ENCODE measurements at places on chromosomes 7 and 10.

DNA sequence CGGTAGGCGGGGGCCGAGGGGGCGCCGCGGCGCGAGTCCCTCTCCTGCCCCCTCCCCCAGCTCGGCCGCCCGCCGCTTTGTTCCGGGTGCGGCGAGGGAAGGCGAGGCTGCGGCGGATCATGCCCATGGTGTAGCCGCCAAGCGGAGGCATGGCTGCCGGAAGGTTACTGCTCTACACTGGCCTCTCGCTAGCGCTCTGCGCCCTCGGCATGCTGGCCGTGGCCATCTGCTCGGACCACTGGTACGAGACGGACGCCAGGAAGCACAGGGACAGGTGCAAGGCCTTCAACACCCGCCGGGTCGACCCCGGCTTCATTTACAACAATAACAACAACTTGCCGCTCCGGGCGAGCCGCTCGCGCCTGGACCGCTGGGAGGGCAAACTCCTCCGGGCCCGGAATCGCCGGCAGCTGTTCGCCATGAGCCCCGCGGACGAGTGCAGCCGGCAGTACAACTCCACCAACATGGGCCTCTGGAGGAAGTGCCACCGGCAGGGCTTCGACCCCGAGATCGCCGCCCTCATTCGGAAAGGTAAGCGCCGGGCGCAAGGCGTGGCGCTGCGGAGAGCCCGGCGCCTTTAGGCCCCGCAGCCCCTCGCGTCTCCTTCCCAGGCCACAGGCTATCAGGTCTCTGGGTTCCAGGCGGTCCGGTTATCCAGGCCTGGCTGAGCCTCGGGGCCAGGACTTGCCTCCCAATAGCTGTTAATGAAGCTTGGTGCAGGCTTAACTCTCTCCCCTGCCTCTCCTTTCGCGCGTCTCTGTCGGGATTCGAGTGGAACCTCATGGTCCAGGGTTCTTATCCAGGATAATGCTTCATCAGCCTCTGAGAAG, 513 bp downstream of the TMEM178B start:
- DNase-seq = no peak

DNA sequence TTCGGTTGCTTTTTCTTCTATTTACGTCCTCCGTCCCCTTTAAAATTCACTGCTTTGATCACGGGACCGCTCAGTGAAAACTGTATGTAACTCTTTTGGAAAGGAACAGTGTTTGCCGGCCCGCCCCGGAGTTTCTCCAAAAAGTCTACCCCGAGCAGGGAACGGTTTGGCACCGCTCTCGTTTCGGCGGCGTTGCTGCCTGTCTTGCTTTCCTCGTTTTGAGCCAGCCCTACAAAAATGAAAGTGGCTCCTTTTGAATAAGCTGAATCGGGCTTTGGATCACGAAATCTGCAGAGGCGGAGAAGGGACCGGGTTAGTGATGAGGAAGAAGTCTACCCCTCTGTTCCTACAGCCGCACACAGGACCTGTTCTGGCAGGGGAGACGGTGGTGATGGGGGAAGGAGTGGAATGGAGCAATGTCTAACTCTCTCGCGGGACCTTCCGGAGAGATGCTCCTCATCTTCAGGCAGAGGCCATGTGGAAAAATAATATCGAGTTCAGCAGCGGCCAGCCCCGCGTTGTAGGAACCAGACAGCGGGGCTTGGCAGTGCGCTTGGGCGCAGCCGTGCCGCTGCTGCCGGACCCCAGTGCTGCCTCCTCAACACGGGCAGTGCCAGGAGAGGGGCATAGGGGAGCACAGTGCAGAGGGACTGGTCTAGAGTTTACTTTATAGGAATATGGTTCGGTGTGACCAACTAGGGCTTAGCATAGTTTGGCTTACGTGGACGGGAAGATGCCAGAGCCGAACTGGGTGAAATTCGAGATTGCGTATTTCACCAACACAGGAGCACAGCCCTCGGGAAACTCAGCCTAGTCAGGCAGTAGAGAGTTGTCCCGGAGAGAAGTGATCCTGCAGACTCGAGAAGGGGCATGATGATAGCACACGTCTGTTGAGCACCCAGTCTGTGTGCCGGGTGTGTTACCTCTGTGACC, 1.4 kb downstream of the HTRA1 start:
- DNase-seq = no peak

- DNase-seq = no peak
Observed at GRCh38 chr7:129949292-129950133, 3.2 kb downstream of the UBE2H start.

- DNase-seq = no peak
Observed at GRCh38 chr7:44308596-44309270, 16.7 kb downstream of the CAMK2B start.

DNA sequence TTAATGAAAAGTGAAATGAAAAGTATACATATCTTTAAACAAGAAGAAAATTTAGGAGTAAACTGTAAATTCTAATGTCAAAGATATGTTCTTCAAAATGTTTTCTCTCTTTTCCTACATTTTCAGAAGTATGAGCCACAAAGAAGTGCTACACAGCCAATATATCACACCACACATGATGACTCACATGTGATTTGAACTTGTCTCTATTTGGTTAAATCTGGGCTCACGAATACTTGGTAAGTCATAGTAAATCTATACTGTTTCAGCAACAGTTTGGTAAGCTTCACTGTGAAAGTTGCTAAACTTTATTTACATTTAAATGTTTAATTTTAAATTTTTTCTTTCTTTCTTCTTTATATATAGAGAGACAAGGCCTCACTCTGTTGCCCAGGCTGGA, 380.6 kb upstream of the IGFBP3 start:
- no peak for DNase-seq

DNA sequence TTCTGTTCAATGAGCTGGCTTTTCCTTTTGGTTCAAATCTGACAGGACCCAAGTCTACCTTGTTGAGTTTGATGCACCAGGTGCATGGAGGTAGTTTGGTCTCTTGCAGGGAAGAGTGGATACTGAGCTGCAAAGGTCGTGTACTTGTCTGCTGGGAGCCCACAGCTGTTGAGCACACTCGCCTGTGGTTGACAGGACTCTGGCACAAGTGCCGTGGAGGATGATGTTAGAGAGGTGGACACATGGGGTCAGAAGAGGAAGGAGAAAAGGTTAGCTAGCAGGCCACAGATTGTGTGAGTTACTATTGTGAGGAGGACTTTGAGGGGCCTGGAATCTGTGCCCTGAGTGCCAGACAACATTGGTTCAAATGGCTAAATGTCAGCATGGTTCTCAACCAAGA, 197.3 kb downstream of the CREB5 start:
- no peak for DNase-seq

- DNase-seq = no peak
Observed at GRCh38 chr7:68542831-68543230, 1055.4 kb upstream of the AUTS2 start.

DNA sequence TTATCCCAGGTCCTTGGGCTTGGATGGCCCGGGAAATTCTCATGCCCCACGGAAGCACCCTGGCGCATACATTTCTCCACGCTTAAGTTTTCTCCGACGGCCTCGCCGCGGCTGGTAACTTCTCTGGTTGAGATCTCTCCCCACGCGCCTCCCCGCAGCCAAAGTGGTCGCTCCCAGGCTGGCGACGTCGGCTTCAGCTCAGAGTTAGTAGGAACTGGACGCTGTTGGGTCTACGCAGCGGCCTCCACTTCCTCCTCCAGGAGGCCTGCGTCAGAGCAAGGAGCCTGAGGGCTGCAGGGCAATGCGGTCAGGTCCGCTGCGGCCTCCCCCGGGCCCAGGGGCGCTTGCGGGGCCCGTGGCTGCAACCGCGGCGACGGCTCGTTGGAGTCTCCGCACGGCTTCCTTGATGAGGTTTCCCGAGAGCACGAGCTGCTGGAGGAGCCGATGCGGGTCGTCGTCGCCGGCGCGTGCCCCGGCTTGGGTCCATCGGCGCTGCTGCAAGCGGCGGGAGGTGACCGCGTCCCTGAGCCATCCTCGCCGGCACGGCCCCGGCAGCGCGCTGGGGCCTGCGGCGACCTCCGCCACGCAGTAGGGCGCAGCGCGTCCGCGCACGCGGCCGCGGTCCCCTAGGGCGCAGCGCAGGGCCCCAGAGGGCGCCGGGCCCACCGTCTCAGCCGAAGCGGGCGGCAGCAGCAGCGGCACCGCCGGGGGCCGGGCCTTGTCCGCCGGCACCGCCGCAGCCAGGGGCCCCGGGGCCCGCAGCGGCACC, 744 bp downstream of the FRAT2 start:
- peak; percentile 86 for DNase-seq

DNA sequence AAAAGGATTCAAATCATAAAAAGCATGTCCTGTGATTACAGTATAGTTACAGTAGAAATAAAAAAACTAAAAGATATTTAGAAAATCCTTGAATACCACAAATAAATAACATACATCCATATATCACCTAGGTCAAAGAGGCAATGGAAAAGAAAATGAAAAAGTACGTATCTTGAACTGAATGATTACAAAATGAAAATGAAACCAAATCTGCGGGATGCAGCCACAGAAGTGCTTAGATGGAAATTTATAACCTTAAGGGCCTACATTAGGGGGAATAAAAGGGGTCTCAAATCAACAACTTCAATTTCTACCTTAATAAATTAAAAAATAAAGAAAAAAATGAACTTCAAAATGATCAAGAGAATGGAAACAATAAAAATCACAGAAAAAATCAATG, 879.0 kb upstream of the CELF2 start:
- DNase-seq = peak; percentile 70

DNA sequence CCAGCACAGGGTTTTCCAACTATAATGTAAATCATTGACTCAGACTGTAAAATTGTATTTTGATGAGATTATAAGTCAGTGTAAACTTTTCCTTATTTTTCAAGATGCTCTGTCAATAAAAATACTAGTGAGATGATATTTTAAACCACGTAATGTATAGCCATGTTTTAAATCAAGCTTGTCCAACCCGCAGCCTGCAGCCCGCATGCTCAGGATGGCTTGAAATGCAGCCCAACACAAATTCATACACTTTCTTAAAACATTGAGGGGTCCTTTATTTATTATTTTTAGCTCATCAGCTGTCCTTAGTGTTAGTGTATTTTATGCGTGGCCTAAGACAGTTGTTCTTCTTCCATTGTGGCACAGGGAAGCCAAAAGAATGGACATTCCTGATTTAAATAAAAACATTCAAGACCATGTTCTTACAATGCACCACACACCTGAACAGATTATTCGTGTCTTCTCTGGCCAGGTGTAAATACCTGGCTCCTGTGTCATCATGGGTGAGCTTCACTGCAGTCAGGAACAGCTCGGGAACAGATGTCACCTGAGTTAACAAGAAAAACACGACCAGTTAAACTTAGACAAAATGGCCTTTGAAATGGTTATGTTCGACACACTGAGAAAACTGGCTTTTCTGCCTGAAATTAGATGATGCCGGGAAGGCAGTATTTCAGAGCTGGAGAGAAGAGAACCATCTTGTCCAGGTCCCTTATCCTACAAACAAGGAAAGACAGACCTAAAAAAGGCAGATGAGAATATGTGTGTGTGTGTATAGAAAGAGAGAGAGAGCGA, 5.9 kb downstream of the PITRM1 start:
- no peak for DNase-seq

GRCh38 chr10:37680716-37681616, 176.4 kb downstream of the ZNF248 start:
- DNase-seq = no peak

DNA sequence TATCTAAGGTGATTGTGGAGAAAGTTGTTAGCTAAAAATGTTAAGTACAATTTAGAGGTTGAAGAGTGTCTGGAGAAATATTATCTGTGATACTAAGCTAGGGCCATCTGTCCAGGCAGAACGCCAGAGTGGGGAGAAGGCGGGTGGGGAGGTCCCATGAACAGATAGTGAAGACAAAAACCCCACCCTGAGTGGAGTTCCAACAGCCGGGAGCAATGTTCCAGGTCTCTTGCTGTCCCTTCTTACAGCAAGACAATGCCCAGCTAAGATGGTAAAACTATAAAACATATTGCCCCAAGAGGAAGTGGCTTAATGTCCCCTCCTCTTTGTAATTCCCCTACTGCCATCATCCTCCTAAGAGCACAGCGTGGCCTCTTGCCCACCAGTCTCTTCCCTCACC, 10.4 kb upstream of the IL15RA start:
- peak; percentile 22 for DNase-seq

DNA sequence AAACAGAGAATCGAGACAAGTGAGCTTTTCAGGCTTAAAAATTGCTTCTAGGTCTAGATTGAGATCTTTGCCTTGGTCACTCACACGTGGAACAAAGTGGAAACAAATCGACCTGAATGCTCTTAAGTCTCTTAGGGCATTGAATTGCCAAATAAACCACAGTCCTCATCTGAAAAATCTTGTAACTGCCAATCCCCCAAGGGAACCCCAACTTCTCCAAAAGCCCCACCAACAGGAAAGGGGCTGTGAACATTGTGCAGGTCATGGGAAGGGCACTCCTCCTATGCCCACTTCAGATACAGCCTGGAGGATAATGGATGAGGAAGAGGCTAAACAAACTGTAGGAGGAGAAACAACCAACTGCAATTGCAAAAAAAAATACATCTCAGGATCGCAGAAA, 91.3 kb downstream of the DGKI start:
- DNase-seq = no peak

DNA sequence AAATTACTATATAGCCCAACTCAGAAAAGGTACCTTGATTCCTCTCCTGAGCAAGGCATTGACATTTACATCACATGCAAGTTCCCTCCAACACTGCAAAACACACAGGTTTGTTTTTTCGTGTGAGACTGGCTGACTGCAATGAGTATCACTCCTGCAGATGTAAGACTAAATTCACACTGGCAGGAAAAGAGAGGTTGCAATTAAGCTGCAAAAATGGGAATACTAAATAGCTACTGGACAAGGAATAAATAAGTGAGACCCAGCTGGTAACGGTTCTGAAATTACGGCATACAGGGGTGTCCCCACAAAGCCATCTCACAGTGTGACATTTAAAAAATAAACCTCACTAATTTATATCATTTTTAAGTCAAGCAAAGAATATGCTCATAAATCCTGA, 97.3 kb downstream of the PIP4K2A start:
- no peak for DNase-seq

DNA sequence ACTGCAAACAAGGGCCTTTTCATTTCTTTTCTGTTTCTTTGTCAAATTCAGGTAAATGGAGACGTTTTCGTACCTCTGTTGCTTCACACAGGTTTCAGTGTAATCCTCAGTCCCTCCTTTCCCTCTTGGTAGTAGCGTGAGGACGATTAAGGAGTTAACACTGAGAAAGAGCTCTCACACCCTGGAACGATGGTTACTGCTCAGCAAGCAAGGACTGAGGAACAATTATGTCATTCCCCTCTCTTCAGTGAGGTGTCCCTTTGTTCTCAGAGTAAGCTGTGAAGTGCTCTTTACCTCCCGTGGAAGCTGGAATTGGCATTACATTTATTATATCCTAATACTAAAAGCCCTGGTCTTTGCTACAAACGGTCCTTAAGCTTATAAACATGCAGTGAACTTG, 95.9 kb downstream of the FANK1 start:
- no peak for DNase-seq

- no peak for DNase-seq
Observed at GRCh38 chr10:51663086-51663485, 36.3 kb downstream of the CSTF2T start.

GRCh38 chr10:118220346-118220850, 121.7 kb downstream of the FAM204A start:
- no peak for DNase-seq
